HTR-8/SVneo (cell line): ENCODE measurements at places on chromosomes 7 and 10.

GRCh38 chr10:5723692-5724091 is 39.1 kb downstream of the TASOR2 start:
- DNase-seq = no peak

GRCh38 chr7:1715331-1715625 is 45.2 kb downstream of the ELFN1 start:
- no peak for DNase-seq

DNA sequence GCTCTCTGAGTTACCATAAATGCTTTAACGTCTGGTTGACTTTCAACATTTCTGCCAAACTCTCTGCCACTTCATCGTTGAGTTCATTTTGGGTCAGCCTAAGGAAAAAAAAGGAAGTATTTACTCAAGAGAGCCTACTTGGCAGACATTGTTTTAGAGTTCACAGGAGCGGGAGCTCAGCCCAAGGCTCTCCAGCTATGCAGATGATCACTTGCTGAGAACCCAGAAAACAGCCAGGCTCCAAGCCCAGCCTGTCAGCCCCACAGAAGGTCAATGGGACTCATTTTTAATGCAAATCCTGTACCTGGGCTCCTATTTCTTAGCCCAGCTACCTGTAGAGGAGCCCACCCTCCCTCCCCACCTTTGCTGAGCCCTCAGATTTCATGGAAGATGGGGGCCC is 45.5 kb downstream of the NOD1 start:
- DNase-seq = no peak

- no peak for DNase-seq
Observed at GRCh38 chr10:78414380-78414779, 380.7 kb downstream of the RPS24 start.

DNA sequence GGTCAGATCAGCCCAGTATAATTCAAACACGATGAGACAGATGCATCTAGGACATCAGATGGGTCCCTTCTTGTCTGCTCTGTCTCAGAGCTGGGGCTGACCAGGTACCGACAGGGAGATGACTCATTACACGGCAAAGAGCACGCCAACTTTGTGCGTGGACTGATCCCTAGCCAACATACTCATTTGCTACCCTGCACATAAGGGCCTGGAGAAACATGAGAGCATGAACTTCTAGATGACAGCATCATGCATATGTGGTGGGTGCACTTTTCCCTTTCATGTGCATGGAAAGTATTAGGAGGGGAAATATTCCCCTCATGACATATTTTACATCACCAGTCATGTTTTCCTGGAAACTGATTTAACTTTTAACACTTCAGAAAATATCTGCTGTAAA is 35.1 kb upstream of the NPVF start:
- no peak for DNase-seq

DNA sequence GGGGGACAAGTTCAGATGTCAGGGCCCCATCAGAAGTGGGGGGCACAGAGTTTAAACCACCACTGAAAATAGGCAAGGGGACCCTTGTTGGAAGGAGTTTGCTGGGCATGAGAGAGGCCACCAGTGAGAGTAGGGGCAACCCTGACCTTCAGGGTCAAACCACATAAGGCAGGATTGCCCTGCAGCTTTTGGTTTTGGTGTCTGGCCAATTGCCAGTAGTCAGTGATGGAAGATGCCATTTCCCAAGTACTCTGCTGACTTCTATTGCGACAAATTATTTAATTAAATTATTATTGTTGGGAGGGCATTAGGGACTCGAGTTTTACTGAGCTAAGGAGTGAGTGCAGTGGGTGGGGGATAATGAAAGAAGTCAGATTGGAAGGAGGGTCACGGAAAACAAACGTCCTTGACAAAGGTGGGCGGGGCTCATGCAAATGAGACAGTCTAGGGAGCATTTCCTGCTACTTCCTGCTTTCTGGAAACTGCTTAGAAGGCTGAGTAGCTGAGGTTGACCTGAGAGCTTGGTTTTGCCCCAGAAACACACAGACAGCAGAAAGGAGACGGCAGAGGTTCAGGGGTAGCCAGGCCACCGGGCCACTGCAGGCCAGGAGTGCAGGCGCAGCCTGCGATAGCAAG is 74.2 kb upstream of the ANLN start:
- no peak for DNase-seq

GRCh38 chr10:119305860-119306513 is 98.6 kb downstream of the GRK5 start:
- DNase-seq = peak; percentile 84

DNA sequence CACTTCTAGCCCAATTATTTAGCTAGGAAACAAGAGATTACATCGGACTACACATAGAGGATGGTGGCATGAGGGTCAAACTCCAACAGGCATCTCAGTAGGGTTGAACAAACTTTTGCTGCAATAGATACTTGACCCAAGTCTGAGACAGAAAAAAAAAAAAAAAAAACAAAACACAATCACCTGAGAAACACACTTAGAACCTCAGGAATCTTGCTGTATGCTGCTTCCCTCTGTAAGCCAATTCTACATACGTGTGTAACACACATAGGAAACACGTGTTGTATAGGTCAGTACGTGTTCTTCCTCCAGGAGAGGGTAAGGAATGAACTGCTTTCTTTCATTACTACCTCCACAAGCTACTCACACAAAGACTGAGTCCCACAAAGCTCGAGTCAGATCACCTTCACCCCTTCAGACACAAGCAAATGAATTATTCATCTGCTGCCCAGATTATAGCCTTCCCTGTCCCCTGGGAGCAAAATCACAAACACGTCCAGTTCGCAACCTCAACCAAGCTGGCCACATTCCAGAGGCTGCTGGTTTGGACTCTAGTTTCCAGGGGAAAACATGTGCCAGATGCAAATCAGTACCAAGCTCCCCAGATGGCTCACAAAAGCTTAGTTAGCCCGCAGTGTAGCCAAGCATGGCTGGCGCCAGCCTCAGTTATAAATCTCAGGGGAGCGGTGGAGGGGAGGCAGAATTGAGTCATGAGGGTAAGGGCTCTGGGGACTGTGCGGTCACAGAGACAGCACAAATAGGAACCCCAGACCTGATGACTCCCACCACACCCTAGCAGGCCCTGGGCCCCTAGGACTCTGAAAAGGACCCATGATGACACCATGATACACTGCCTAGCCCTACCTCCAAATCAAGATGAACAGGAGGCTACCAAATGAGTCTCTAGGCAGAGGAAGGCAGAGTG is 15.1 kb downstream of the PSAP start:
- DNase-seq = no peak

GRCh38 chr10:36681751-36682632 is 443.4 kb upstream of the ANKRD30A start:
- peak; percentile 51 for DNase-seq

- no peak for DNase-seq
Observed at GRCh38 chr7:72317341-72317740, 94.8 kb downstream of the CALN1 start.

- DNase-seq = no peak
Observed at GRCh38 chr10:1257274-1257673, 201.1 kb downstream of the WDR37 start.

DNA sequence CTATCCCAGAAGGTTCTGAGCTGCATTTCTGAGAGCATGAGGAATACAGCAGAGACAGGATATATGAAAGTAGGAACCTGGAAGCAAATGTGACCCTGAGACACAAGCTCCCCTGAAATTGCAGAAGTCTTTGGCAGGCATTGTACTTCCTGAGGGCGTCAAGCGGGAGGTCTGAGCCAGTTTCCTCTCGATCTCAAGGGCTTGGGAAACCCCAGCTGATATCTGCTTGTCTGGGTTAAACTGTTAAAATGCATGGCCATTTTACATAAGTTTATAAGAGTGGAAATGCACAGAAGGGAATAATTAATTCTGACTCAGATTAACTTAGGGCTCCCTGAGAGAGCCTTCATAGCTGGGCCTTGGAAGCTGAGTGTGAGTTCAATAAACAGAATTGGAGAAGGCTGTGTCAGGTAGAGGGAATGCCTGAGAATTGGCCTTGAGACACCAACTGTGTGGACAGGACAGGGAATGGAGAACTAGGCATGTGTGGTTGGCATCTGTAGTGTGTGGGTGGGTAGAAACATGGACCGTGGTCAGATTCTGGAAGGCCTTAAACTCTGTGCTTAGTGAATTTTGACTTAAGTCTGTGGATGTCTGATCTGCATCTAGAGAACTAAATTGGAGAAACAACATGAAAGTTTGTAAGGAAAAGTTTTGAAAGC is 53.3 kb downstream of the WIPF3 start:
- DNase-seq = no peak

DNA sequence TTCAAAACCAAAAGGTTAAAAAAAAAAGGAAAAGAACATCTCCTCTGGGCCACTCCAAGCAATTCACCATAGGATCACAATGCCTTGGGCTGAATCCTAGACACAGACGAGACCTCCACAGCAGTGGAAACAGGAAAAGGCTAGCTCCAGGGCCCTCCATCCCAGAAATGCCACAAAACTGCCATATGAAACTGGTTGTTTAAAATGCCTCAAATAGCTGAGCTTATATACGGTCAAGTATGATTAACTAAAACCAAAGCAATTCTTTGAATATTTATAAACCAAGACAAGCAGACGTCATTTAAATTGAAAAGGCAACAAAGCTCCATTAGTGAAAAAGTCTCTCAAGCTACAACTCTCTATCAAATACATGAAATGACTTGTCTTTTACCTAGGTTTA is 63.1 kb downstream of the DOCK4 start:
- no peak for DNase-seq

DNA sequence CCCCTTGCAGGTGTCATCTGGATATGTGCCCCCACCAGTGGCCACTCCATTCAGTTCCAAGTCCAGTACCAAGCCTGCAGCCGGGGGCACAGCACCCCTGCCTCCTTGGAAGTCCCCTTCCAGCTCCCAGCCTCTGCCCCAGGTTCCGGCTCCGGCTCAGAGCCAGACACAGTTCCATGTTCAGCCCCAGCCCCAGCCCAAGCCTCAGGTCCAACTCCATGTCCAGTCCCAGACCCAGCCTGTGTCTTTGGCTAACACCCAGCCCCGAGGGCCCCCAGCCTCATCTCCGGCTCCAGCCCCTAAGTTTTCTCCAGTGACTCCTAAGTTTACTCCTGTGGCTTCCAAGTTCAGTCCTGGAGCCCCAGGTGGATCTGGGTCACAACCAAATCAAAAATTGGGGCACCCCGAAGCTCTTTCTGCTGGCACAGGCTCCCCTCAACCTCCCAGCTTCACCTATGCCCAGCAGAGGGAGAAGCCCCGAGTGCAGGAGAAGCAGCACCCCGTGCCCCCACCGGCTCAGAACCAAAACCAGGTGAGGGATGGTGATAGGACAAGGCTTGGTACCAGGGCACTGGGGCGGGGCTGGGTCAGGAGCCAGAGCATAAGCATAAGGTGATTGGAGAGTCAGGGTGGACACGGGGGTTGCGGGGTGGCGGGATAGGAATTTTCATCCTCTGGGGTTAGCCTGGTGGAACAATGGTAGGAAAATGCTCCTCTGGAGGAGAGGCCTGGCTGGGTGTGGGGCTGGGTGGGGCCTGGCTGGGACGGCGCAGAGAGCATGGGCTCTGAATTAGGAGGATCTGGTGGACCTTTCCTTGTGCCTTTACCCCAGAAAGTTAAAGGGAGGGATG is 1.9 kb downstream of the ZYX start:
- DNase-seq = no peak

- no peak for DNase-seq
Observed at GRCh38 chr7:88310956-88311674, 4.4 kb upstream of the STEAP4 start.

GRCh38 chr7:65379318-65379717 is 5.7 kb downstream of the ZNF92 start:
- DNase-seq = no peak

DNA sequence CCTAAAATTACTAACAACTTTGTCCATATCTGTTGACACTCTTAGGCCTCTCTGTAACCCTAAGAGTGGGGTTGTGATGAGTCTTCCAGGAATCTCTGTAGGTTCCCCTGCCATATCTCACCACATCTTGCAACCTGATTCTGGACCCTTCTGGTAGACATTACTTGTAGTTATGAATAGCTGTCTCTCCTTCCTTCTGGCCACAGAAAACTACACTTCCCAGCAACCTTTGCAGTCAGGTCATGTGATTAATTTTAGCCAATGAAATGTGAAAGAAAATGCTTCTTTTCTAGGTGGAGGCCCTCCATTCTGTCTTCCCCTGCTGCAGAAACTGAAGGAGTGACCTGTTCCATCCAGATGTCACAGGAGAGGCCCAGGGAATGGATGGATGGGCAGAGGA is 147.6 kb upstream of the AOAH start:
- no peak for DNase-seq

DNA sequence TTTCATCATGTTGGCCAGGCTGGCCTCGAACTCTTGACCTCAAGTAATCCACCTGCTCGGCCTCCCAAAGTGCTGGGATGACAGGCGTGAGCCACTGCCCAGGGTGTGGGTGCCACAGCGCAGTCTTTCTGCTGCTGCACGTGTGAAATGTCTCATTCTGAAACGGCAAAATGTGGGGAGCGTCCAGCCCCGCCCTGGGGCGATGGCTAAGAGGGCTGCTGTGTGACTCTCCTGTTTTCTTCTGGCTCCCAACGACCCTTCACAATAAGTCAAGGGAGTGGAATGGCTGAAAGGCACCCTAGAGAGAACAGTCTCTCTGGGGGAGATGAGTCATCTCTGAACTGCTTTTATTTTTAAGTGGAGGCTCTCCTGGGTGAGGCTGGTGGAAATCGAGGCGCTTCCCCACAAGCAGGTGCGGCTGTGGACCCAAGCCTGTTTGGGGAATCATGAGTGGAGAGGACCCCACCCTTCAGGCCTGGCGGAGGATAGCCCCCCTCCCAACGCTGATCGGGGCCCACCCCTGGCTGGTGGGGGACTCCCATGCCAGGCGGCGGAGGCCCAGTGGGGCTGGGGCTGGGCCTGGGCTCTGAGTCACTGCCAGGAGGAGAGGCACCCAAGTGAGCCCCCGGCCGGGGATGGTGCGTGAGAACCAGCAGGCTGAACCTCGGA is 18.0 kb downstream of the ADAP1 start:
- DNase-seq = peak; percentile 76

DNA sequence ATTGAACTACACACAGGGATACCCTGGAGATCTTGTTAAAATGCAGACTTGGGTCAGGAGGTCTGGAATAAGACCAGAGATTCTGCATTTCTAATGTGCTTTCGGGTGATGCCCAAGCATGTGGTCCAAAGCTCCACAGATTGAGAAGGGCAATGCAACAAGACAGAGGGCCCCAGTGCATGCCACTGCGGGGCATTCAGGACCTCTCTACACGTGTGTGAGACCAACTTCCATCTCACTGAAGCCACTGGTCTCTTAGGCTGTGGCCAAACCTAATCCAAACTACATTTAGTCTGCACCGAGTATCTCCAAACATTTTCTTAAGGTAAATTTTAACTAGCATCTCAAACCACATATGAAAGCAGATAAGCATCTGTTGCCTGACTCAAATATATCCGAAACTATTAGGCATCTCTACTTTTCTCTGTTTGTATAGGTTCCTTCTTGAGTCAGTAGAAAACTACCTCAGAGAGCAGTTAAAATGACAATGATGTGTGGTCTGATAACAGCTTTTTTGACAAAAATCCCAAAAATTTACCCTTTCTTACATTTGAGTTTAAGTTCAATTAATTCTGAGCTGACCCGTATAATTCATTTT is 107.5 kb downstream of the ELMO1 start:
- DNase-seq = no peak

- no peak for DNase-seq
Observed at GRCh38 chr10:132627666-132628531, 90.3 kb downstream of the INPP5A start.
